ENCODE measurements at places on chromosomes 3 and 15.

- DNase-seq, result no peak
Observed at GRCh38 chr3:104175696-104176095, 1191.0 kb upstream of the ALCAM start.

DNA sequence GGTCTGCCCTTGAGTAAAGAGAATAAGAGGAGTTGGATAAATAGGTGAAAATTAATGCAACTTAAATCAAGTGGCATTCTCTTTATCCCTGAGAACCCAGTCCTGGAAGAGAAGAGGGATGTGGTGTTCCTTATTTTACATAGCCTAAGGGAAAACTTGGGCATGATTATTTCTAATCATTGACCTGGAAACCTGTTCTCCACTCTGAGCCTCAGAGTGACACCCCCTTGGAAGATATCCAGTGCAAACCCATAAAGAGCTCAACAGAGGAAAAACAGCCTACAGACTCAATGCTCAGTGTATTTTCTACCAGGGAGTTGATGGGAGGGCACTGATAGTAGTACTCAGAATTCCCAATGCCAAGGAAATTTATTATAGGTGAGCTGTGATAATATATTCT, 22.0 kb downstream of the SLC15A2 start:
- DNase-seq, result no peak

DNA sequence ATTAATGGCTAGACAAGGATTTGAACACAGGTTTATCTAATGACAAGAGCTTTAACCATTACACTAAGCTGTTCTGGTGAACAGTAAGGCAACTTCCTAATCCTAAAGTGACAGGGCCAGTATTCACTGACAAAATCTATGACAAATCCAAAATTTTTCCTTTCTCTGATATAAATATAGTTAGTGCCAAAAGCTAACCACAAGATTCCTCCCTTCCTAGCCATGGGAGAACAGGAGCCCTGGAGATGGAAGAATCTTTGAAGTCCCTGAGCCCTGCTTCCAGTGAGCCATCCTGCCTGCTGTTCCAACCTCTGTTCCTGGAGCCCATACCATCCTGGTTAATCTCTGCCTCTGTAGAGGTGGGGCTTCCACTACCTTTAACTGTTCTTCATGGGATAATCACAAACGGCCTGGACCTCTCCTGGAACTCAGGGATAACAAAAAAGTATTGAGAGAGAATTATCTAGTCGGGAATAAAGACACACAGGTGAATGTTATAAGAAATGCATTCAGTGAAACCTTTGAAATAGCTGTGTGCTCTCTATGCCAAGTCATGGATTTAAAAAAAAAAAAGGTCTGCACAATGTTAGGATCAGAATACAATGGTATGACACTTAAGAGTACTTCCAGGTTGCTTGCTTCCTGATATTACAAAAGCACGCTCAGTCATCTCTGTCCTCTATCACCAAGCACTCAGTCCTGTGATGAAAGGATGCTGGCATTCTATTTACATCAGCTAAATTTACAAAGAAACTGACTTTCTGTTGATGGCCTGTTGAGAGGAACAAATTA, 235.8 kb downstream of the SUCLG2 start:
- no peak for DNase-seq

DNA sequence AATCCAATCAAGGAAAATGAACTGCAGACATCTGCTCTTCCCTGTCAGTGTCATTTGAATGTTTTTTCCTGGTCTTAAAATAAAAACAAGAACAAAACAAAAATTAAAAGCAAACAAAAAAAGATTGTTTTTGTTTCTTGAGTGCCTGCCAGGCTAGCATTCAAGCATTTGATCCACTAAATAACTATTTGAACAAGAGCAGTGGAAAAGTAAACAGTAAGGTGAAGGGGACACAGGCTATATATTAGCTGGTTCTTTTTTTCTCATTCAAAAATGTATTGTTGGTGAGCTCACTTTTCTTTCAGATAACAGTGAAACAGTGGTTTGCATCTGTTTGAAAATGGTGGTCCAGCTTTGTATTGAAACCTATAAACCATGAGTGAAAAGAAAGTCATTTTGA, 586.9 kb upstream of the SGO1 start:
- no peak for DNase-seq

DNA sequence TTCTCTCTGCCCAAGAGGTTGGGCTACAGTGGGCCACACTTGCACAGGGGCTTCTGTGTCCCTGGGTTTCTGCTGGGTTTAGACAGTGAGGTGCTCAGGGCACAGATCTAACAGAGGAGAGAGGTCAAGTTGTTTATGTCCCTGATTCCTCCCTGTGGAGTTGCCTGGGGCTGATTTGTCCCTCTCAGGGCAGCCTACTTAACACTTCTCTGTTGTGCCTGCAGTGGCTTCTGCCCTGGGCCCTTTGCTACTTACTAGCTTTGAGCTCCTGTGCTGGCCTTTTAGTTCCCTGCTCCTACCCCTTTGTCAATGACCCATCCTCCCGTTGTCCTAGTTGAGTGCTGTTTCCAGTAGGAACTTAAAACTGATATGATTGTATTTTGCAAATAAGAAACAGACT, 114.0 kb upstream of the RGMA start:
- no peak for DNase-seq

DNA sequence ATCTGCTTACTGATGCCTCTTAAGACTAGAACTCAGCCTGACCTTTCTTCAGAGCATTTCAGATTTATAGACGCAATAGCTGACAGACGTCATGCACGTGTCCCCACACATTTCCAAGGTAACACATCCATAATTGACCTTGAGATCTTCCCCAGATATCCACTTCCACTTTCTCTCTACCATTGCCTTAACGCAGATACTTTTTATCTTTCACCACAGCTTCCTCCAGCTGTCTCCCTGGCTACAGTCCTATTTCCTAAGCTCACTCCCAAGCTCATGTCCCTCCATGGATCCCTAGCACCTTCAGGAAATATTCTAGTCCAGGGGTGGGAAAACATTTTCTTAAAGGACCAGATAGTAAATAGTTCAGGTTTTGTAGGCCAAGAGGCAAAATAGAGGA, 173.0 kb upstream of the MITF start:
- peak; percentile 30 for DNase-seq

GRCh38 chr15:68997930-68998777, 16.3 kb upstream of the NOX5 start:
- DNase-seq, result no peak

- DNase-seq, result no peak
Observed at GRCh38 chr3:151319628-151320027, 3.0 kb upstream of the GPR87 start.

GRCh38 chr3:182440101-182440500, 353.2 kb upstream of the ATP11B start:
- no peak for DNase-seq

DNA sequence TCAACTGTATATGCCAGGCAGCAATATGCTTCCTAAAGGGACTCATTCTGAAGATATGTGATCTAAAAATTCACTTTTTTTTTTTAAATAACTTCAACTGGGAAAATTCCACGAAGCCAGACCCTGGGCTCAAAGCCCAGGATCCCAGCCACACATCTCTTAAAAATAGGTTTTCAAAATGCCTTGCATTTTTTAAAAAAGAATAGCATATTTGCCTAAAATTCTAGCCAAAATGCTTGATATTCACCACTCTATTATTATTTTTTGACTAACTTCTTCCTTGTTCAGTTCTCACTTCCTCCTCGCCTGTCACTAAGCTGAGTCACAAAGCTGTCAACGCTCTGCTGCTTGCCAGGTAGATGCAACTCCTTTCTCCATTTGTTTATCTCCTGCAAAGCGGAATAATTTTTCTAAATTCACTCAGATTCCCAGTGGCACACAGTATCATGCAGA, 28.0 kb upstream of the VGLL4 start:
- peak; percentile 37 for DNase-seq

DNA sequence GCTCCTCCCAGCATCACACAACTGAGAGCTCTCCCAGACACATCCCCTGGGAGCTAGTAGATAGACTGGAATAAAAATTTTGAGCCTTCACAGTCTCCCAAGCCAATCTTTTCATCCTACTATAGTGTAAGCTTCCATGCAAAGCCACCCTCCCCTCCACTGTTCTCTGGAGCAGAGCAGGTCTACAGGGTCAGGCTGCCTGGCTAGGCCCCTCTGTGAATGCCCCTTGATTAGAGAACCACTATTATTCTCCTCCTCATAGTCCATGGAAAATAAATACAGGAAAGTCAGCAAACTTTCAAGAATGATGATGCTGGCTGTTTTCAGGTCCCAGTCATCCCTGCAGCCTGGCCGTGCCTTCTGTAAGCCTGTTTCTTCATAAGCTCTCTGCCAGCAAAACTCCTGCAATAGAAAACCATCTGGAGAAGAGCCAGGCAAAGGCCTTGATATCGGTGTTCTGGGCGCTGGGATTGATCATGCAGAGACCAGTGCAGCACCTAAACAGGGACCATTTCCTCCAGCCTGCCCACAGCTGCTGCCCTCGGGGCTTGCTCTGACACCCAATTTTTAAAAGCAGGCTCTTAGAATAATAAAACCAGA, 51.7 kb downstream of the CRYGS start:
- DNase-seq, result no peak

DNA sequence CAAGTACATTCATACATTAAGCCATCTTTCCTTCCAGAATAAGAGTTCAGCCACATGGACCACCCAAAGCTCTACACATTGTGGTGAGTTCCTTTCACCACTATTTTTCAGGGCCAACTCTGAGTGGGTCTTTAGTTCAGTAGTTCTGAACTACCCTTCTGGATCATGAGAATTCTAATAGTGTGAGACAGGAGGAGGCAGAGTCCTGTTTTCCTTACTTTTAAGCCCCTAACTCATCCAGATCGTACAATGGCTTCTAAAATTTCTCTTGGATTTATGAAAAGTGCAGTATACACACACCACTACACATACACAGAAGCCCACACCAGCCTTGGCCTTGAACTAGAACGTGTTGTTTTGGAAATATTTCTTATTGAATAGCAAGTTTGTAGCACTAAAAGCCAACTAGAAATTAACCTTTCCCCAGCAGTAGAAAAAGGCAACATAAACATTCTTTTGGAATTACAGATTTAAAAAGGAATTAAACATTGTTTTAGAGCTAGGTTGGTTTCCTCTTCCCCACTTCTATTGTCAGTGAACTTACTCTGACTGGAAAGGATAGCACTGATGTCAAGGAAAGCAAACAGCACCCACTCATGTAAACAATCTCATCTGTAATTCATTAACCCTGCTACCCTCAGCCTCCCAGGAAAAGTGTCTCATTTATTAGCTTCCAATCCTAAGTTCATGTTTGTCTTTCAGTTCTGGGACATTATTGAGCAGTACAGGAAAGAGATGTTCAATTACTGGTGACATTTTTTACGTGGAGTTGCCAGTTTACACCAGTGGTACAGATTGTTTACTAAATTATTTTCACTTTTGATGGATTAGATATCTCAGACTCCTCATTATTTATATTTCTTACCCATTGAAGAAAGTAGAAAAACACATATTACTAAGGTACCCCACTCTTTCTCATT, 95.7 kb upstream of the AGTR1 start:
- DNase-seq, result no peak

DNA sequence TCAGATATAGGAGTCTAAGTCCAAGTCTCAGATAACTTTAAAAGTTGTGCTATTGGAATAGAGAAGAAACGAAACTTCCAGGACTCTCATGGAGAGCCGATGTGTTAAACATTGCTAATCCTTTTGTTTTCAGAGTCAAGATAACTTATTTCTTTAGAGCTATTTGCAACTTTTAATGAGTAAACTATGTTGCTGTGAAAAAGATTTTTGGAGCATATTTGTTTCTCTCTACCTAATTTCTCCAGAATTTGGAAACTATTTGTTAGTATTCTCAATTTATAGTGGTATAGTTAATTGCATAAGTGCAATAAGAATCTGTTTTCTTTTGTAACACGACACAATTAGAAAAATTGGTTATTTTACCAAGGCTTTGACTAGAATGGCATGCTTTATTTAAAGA, 588.9 kb downstream of the NTRK3 start:
- DNase-seq, result no peak

Measured in suppressor macrophage treated with lipopolysaccharide for 4 hours (primary cell).